ENCODE measurements at places on chromosomes 3 and 15.
A peak's percentile ranks its signal among the peaks of the same experiment; 100 is the strongest.

- DNase-seq: no peak
- no peaks in the 10 kb centered on the region for H3K4me1 ChIP-seq
- H3K27me3 ChIP-seq: no peaks in the 10 kb centered on the region
- no peak overlapping the region for H3K4me3 ChIP-seq
Measured at GRCh38 chr15:43974852-43975251, 148.1 kb downstream of the WDR76 start.

- no peak overlapping the region for H3K4me3 ChIP-seq
- no peak for DNase-seq
- no peak overlapping the region for H3K27ac ChIP-seq
- peaks cover 5% of the 10 kb centered on the region for H3K36me3 ChIP-seq
- no peaks in the 10 kb centered on the region for H3K27me3 ChIP-seq
- no peaks in the 10 kb centered on the region for H3K4me1 ChIP-seq
Measured at GRCh38 chr3:173066044-173067004, 74.7 kb downstream of the SPATA16 start.

DNA sequence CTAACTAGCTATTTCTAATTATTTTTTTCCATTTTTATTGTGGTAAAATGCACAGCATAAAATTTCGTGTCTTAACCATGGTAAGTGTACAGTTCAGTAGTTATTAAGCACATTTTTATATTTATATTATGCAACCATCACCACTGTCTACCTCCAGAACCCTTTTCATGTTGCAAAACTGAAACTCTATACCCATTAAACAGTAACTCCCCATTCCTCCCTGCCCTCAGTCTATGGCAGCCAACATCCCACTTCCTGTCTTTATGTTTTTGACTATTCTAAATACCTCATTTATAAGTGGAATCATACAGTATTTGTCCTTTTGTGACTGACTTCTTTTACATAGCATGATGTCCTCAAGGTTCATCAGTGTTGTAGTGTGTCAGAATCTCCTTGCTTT is 25.5 kb downstream of the SLC35A5 start:
- H3K4me1 ChIP-seq: no peaks in the 10 kb centered on the region
- no peak overlapping the region for H3K4me3 ChIP-seq
- H3K27me3 ChIP-seq: no peaks in the 10 kb centered on the region
- no peak for DNase-seq

- H3K4me3 ChIP-seq: no peak overlapping the region
- no peak for DNase-seq
- H3K4me1 ChIP-seq: no peaks in the 10 kb centered on the region
- H3K27ac ChIP-seq: no peak overlapping the region
- peaks cover 41% of the 10 kb centered on the region for H3K36me3 ChIP-seq
Measured at GRCh38 chr3:50100956-50101845, 12.5 kb downstream of the RBM5 start.

DNA sequence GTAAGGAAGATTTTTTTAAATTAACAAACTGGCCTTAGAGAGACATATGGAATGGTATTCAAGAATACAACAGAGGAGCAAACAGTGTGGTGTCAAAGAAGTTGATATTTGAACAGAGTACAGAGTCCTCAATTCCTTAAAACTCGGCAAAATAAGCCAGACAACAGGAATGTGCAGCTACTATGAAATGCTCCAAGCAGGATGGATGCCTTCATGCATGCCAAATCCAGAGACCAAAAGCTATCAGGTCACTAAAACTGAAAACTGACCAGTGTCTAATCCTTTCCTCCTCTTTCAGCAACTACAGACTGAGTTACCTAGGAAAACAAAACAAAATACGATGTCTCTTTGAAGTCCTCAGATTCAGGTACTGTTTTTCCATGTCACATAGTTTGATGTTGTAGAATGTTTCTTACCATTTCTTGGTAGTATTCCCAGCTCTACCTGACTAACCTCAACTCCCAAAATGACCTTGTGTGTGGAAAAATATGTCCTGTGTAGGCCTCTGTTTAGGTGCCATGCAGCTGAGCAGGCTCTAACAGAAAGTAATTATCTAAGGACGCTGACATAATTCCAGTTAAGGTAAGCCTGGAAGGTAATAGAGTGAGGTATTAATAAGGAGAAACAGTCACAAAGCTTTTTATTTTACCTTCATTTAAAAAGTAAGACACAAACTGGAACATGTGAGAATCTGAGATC is 46.9 kb downstream of the TBL1XR1 start:
- no peaks in the 10 kb centered on the region for H3K27me3 ChIP-seq
- H3K36me3 ChIP-seq: peaks cover 1% of the 10 kb centered on the region
- no peak overlapping the region for H3K27ac ChIP-seq
- DNase-seq: no peak

GRCh38 chr3:56593455-56594158 is 36.6 kb downstream of the CCDC66 start:
- H3K27me3 ChIP-seq: no peaks in the 10 kb centered on the region
- no peak overlapping the region for H3K4me3 ChIP-seq
- no peak for DNase-seq
- H3K27ac ChIP-seq: peak overlapping the region; percentile 69
- peaks cover 40% of the 10 kb centered on the region for H3K36me3 ChIP-seq

- H3K4me1 ChIP-seq: peaks cover 3% of the 10 kb centered on the region
- no peak overlapping the region for H3K27ac ChIP-seq
- H3K27me3 ChIP-seq: no peaks in the 10 kb centered on the region
- H3K36me3 ChIP-seq: no peaks in the 10 kb centered on the region
Measured at GRCh38 chr3:151899996-151900395, 26.6 kb downstream of the SUCNR1 start.

GRCh38 chr3:30156586-30157498 is 449.6 kb upstream of the TGFBR2 start:
- no peak overlapping the region for H3K27ac ChIP-seq
- no peak for DNase-seq
- no peaks in the 10 kb centered on the region for H3K36me3 ChIP-seq
- H3K4me3 ChIP-seq: no peak overlapping the region
- H3K27me3 ChIP-seq: no peaks in the 10 kb centered on the region

DNA sequence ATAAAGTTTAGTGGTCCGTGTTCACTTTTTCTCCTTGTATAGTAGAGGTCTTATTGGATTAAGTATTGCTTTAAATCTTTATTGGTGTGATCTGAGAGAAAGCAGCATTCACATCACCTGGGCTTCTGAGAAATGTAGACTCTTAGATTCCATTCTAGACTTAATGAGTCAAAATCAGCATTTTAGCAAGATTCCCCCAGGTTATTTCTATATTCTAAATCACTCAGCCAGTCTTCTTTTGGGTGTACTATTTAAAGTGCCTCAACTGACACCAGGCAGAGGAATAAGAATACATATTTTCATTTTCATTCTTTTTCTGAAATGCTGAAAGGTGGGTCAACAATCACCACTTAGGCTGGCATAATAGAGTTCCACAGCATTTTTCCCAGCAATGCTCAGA is 481.7 kb downstream of the TUSC7 start:
- no peaks in the 10 kb centered on the region for H3K27me3 ChIP-seq
- no peak overlapping the region for H3K27ac ChIP-seq
- H3K36me3 ChIP-seq: no peaks in the 10 kb centered on the region
- no peaks in the 10 kb centered on the region for H3K4me1 ChIP-seq

DNA sequence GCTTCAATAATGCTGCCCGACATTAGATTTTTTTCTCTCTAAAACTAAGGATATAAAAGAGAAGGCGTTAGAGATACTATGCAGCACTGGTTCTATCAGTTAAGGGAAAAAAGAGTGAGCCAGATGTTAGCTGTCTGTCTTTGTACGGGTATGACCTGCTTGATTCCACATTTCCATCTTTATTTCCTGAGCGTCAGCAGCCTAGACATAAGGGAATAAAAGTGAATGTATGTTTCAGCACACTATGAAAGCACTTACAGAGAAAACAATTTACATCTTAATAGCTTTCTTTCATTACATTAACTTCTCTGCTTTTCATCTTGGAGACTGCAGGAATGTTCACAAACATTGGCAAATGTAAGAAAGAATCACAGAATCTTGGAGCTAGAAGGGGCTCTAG is 319.3 kb downstream of the CTNNB1 start:
- no peaks in the 10 kb centered on the region for H3K36me3 ChIP-seq
- DNase-seq: no peak
- no peak overlapping the region for H3K27ac ChIP-seq
- no peaks in the 10 kb centered on the region for H3K27me3 ChIP-seq

- H3K27ac ChIP-seq: no peak overlapping the region
- DNase-seq: no peak
- peaks cover 50% of the 10 kb centered on the region for H3K27me3 ChIP-seq
- peaks cover 6% of the 10 kb centered on the region for H3K4me1 ChIP-seq
Measured at GRCh38 chr15:91849180-91849579, 4.3 kb upstream of the SLCO3A1 start.

- no peaks in the 10 kb centered on the region for H3K36me3 ChIP-seq
- H3K27ac ChIP-seq: no peak overlapping the region
- no peaks in the 10 kb centered on the region for H3K27me3 ChIP-seq
- no peaks in the 10 kb centered on the region for H3K4me1 ChIP-seq
- H3K4me3 ChIP-seq: no peak overlapping the region
- no peak for DNase-seq
Measured at GRCh38 chr3:115359536-115359935, 212.4 kb upstream of the ZBTB20 start.

DNA sequence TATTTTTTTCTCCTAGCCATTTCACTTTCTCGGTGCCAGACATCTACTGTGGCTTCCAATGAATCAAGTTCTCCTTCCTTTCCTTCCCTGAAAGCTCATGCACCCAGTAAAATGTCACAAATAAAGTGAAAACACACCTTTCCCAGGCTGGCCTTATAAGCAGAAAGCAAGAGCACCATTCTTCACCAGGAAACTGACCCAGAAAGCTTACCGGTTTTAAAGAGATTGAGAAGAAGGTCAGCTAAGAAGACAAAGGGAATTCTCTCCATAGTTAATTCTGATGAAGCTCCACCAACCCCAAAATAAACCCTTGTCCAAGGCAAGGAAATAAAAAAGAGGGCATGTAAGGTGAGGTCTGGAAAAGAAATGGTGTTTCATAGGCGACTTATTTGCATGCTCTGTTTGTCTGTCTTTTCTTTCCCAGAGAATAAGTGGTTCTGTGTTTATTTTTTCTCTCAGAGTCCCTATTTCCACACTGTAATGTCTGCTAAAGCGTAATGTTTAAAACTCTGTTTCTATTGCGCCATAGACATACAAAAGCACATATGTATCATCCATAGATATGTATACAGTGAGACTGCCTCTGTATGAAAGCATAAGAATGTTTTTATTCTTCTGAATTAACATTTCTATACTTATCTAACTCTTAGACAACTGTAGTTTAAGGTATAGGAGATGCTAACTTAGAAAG is 2.8 kb downstream of the LSAMP start:
- DNase-seq: no peak
- peaks cover 36% of the 10 kb centered on the region for H3K27me3 ChIP-seq
- H3K4me3 ChIP-seq: no peak overlapping the region
- no peaks in the 10 kb centered on the region for H3K36me3 ChIP-seq
- H3K27ac ChIP-seq: no peak overlapping the region
- peaks cover 33% of the 10 kb centered on the region for H3K4me1 ChIP-seq

GRCh38 chr3:72738752-72739530 is 109.3 kb downstream of the SHQ1 start:
- peak; percentile 53 for DNase-seq
- H3K4me3 ChIP-seq: peak overlapping the region; percentile 82
- H3K27me3 ChIP-seq: peaks cover 3% of the 10 kb centered on the region

DNA sequence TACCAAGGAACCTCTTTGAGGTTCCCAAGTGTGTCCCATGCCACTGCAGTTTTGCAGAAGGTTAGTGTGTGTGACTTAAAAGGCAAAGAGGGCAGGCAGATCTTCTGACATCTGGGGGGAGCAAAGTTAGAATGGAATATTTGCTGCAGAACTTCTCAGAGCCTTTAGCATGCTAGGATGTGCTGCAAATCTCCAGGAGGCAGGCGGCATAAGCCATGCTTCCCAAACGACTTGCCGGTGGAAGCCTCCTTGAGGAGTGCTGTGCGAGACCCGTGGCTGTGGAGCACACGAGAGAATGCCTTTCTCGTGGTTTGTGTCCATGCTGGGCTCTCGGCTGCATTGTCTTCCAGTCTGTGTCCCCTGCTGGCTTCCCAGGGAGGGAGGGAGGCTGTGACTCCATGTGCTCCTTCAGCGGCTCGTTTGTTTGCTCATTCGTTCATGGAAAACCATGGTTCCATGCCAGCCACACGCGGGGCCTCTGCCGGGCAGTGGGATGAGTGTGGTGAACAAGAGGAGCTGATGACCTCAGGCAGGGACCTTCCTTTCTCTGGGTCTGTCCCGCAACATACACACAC is 13.8 kb downstream of the HDAC11 start:
- no peaks in the 10 kb centered on the region for H3K27me3 ChIP-seq
- no peaks in the 10 kb centered on the region for H3K4me1 ChIP-seq
- H3K27ac ChIP-seq: no peak overlapping the region
- H3K36me3 ChIP-seq: peaks cover 5% of the 10 kb centered on the region

- no peak for DNase-seq
- no peaks in the 10 kb centered on the region for H3K36me3 ChIP-seq
- peaks cover 9% of the 10 kb centered on the region for H3K27me3 ChIP-seq
- peak overlapping the region; percentile 2 for H3K27ac ChIP-seq
- peaks cover 29% of the 10 kb centered on the region for H3K4me1 ChIP-seq
Measured at GRCh38 chr15:45386420-45386819, 8.1 kb upstream of the GATM start.

DNA sequence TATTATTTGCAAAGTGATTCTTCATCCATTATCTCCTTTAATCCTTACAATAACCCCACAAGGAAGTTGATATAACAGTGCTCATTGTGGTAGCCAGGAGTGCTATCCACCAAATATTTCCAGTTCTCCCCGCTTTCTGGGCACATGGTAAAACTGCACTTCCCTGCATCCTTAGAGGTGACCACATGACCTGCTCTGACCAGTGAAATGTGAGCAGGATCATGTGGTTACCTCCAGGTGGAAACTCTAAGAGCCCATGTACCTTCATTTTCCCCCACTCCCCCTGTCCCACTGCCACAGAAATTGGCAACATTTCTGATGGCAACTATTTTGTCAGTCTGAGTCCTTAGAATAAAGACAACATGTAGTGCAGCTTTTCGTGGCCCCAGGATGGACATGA is 89.7 kb downstream of the MRPL46 start:
- H3K36me3 ChIP-seq: no peaks in the 10 kb centered on the region
- no peak for DNase-seq
- no peak overlapping the region for H3K27ac ChIP-seq
- H3K27me3 ChIP-seq: peaks cover 14% of the 10 kb centered on the region
- H3K4me1 ChIP-seq: no peaks in the 10 kb centered on the region
- no peak overlapping the region for H3K4me3 ChIP-seq

DNA sequence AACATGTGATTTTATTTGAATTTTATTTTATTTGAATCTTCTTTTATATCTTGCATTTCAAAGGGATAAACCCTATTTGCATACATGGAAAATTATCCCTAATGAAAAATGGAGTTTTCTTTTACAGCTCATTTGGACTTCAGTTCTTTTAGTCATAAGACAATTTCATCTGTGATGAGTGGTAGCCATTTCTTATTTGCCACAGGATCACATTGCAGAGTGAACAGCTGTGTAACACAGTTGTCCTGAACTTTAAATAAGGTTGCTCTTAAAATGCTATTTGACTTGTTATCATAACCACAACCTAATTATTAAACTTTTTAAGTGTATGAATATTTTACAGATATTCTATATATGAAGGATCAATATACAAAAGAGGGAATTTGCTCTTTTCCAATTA is 221.7 kb upstream of the ROPN1 start:
- peaks cover 2% of the 10 kb centered on the region for H3K4me1 ChIP-seq
- no peaks in the 10 kb centered on the region for H3K36me3 ChIP-seq
- no peak overlapping the region for H3K4me3 ChIP-seq
- DNase-seq: no peak
- H3K27ac ChIP-seq: no peak overlapping the region
- H3K27me3 ChIP-seq: no peaks in the 10 kb centered on the region
